ENCODE measurements at places on chromosomes 3 and 15.

GRCh38 chr3:98731720-98732285, 31.3 kb upstream of the ST3GAL6 start:
- H3K36me3 ChIP-seq, result no peaks in the 10 kb centered on the region
- H3K4me3 ChIP-seq, result peak overlapping the region; percentile 88
- no peak overlapping the region for H3K27ac ChIP-seq
- peak; percentile 4 for DNase-seq

DNA sequence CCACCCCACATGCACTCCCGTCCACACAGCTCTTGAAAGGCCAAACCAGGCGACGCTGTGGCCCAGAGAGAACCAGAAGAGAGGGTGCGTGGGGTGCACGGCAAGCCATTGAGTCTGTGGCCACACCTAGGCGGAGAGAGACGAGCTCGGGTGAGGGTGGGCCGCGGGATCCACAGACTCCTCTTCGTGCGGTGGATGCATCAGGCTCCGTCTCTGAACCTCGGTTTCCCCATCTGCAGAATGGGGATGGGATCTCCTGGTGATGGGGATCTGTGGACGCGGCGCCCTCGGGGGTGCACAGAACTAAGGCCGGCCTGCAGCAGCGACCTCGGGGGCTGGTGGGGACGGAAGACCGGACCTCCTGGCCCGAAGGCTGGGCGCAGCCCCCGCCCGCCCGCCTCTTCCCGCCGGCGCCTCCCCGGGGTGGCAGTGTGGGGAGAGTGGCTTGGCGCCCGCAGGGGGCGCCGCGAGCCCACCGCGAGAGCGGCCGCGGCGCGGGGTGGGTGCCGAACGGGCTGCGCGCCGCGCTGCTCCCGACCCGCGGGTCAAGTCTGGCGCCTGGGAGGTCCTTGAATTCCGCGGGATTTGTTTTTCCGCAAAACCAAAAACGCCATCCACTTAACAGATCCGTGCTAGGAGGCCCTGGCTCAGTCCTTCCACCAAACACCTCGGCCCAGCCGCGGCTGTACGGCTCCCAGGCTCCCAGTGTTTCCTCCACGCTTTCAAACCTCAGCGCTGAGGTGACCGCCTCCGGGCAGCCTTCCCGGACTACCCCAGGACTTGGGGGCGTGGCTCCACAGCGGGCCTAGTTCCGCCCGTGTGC, 13.2 kb upstream of the ADPGK start:
- DNase-seq, result peak; percentile 52
- peaks cover 8% of the 10 kb centered on the region for H3K27me3 ChIP-seq
- H3K27ac ChIP-seq, result no peak overlapping the region
- H3K4me1 ChIP-seq, result peaks cover 11% of the 10 kb centered on the region
- H3K36me3 ChIP-seq, result no peaks in the 10 kb centered on the region
- peak overlapping the region; percentile 78 for H3K4me3 ChIP-seq

GRCh38 chr15:56293495-56294292, 50.0 kb upstream of the RFX7 start:
- no peaks in the 10 kb centered on the region for H3K4me1 ChIP-seq
- H3K4me3 ChIP-seq, result no peak overlapping the region
- no peak overlapping the region for H3K27ac ChIP-seq
- DNase-seq, result no peak

DNA sequence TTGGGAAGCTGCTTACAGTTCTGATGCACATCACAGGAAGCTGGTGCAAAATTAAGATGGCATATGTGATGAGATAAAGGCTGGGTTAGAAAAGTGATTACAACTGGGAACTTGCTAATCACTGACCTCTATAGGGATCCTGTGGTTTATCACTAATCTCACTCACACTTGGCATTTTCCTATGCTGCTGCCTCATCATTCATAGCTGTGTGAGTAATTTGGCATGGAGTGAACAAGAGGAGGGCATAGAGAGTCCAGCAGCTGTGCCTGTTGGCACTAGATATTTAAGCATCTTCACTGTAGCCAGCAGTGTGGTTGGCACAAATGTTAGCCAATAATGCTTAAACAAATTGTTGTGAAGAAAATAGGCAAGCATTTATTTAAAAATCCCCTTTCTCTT, 217.7 kb upstream of the CGNL1 start:
- H3K27ac ChIP-seq, result no peak overlapping the region
- peaks cover 1% of the 10 kb centered on the region for H3K4me1 ChIP-seq
- H3K4me3 ChIP-seq, result no peak overlapping the region
- no peaks in the 10 kb centered on the region for H3K27me3 ChIP-seq
- no peaks in the 10 kb centered on the region for H3K36me3 ChIP-seq
- no peak for DNase-seq

- no peaks in the 10 kb centered on the region for H3K27me3 ChIP-seq
- peaks cover 78% of the 10 kb centered on the region for H3K36me3 ChIP-seq
- no peaks in the 10 kb centered on the region for H3K4me1 ChIP-seq
- DNase-seq, result no peak
Observed at GRCh38 chr3:183959214-183959613, 58.5 kb downstream of the ABCC5 start.

DNA sequence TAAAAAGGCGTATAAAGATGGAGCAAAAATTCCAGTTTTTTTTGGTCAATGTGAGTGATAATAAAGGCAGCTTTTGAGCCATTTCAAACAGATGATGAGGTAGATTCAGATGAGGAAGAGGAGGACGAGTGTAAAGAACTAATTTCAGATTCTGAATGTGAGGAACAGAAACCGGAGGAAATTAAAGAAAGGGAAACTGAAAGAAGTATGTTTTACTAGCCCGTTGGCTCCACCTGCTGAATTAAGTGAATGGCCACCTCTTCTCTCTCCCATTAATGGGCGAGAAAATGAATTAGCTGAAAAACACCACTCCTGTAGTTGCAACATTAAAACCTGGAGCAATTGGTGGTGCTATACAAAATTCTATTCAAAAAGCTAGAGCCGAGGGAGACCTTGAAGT, 55.4 kb downstream of the CYP19A1 start:
- H3K27me3 ChIP-seq, result peaks cover 6% of the 10 kb centered on the region
- no peak overlapping the region for H3K4me3 ChIP-seq
- no peak for DNase-seq
- no peaks in the 10 kb centered on the region for H3K4me1 ChIP-seq
- no peak overlapping the region for H3K27ac ChIP-seq

GRCh38 chr3:187211532-187212195, 14.4 kb downstream of the RTP1 start:
- no peaks in the 10 kb centered on the region for H3K36me3 ChIP-seq
- H3K27me3 ChIP-seq, result no peaks in the 10 kb centered on the region
- DNase-seq, result no peak
- H3K4me1 ChIP-seq, result no peaks in the 10 kb centered on the region
- H3K27ac ChIP-seq, result no peak overlapping the region

All from mesenchymal stem cell (in vitro differentiated cells and primary cell).